ENCODE measurements at places on chromosomes 6 and 20. TPM values are rescaled to one million over a fixed set of nuclear protein-coding genes. Genes with fewer than 3 reads are reported as not detected.

The ALDH5A1 gene
- total RNA-seq, result 22.5 TPM

DNA sequence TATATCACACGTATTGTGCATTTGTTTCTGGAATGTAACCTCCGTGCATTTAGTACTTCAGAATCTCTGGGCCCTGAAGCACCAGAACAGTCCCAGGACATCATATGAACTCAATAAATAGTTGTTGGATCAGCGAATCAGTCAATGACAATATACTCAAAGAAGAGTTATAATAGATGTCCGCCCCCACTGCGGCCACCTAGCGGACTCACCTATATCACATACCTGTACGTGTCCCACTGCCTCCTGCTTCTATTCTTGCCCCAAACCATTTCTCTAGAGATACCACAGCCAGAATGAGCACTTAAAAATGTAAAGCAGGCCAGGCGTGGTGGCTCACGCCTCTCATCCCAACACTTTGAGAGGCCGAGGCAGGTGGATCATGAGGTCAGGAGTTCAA lies 73.9 kb downstream of the DCDC2 start:
- H3K36me3 ChIP-seq, result no peaks in the 10 kb centered on the region
- H3K4me1 ChIP-seq, result no peaks in the 10 kb centered on the region
- DNase-seq, result no peak
- H3K4me3 ChIP-seq, result no peak overlapping the region
- H3K27ac ChIP-seq, result no peak overlapping the region

DNA sequence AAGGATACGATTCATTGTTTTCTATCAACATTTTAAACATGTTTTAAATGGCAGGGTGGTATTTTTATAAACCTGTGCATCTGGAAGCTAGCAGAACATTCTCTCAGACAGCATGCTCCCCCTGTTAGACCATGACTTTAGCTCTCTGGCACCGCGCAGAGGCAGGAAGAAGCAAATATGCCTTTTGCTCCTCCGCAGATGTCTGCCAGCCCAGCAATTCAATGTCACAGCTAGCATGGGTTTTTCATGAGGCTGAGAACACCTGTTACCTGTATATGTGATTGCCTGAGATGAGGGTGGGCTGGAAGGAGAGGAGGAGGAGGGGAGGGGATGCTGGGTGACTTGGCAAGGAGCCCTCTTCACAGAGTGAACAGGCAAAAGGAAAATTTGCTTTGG lies 6.7 kb downstream of the MTCH1 start:
- peak overlapping the region; percentile 36 for H3K27ac ChIP-seq
- DNase-seq, result no peak
- H3K4me3 ChIP-seq, result no peak overlapping the region
- H3K27me3 ChIP-seq, result no peaks in the 10 kb centered on the region
- H3K36me3 ChIP-seq, result peaks cover 14% of the 10 kb centered on the region
- H3K4me1 ChIP-seq, result peaks cover 32% of the 10 kb centered on the region

DNA sequence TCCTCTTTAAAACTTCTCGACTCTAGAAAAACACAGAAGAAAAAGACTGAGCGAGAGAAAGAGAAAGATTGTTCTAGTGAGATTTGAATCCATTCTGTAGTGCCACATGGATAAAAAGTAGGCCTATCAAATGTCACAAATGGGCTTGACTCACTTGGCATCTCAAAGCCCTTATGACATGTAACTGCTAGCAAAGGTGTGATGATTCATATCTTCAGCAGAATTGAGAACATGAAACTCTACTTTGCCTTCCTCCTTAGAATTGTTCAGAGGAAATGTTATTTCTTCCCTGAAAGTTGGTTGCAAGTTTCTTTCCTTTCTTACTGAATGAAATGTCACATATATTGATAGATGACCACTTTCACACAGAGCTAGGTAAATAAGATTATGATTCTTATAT lies 40.4 kb upstream of the DUSP22 start:
- no peak overlapping the region for H3K4me3 ChIP-seq
- H3K36me3 ChIP-seq, result no peaks in the 10 kb centered on the region

The GPR6 gene
- total RNA-seq, result not detected

GRCh38 chr6:30260036-30260504 lies 46.9 kb upstream of the TRIM26 start:
- H3K27ac ChIP-seq, result no peak overlapping the region
- peak overlapping the region; percentile 77 for H3K4me3 ChIP-seq
- peaks cover 22% of the 10 kb centered on the region for H3K27me3 ChIP-seq
- no peak for DNase-seq

The RBCK1 gene
- 108 TPM for total RNA-seq

The RHAG gene
- not detected for total RNA-seq

The AIG1 gene
- total RNA-seq, result 31.0 TPM

The HLA-F gene
- total RNA-seq, result 2.5 TPM

- H3K4me1 ChIP-seq, result peaks cover 12% of the 10 kb centered on the region
- no peaks in the 10 kb centered on the region for H3K27me3 ChIP-seq
- H3K27ac ChIP-seq, result no peak overlapping the region
- H3K36me3 ChIP-seq, result no peaks in the 10 kb centered on the region
These were observed 91.9 kb downstream of the RFPL4B start for GRCh38 chr6:112439010-112439409.

GRCh38 chr6:164749221-164750064 lies 560.0 kb downstream of the C6orf118 start:
- DNase-seq, result no peak
- H3K4me1 ChIP-seq, result peaks cover 17% of the 10 kb centered on the region
- no peak overlapping the region for H3K27ac ChIP-seq

All from mesothelial cell of epicardium (in vitro differentiated cells).